ENCODE measurements at places on chromosomes 2 and 18.

GRCh38 chr2:43019536-43020183 is 206.7 kb downstream of the ZFP36L2 start:
- DNase-seq = no peak

GRCh38 chr2:43226955-43227829 is 786 bp upstream of the ZFP36L2 start:
- peak; percentile 77 for DNase-seq

GRCh38 chr2:235747786-235748091 is 253.9 kb downstream of the AGAP1 start:
- DNase-seq = peak; percentile 68

GRCh38 chr2:24739354-24740025 is 53.7 kb downstream of the PTRHD1 start:
- DNase-seq = no peak

GRCh38 chr18:50848991-50849390 is 29.2 kb upstream of the MRO start:
- no peak for DNase-seq

DNA sequence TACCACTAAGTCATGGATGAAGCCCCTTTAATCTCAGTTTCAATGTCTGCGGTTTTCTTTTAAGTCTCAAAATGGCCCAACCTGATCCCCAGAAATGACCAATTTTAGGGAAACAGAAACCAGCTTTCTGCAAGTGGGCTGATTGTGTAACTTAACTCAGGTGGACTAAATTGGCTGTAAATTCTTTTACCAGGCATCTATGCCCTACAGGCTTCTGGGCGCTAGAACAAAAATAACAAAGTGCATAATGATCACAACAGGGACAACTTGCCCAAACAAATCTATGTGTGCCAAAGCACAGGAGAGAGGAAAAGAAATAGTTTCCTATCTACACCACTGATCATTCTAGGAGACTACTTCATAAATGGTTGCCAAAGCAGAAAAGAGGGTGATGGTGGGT is 112.3 kb upstream of the SETBP1 start:
- no peak for DNase-seq

- DNase-seq = no peak
Observed at GRCh38 chr2:55954306-55955035, 30.9 kb upstream of the EFEMP1 start.

DNA sequence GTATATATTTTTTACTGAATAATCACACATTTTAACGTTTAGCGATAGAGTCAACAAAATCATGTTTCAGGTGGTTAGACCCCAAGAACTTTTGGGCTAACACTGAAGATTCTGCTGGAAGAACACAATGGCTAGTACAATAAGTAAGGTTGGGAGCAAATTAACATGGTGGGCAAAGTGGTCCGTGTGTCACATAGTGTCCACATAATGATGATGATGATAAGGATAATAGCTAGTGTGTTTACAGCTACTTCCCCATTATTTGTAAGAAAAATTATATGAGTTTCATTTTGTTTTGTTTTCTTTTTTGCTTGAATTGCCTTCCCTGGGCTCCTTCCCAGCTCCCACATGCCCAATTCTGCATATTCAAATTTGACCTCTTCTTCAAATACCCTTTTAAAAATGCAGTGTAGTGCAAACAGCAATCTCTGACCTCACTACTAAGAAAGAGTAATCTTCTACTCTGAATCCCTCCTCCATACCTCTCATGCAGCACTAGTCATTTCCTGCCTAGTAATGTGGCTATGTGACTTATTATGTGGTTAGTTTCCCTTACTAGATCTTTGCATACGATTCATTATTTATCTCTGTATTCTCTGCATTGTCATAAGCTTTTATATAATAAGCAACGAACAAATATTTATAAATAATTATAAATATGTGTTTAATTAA is 16.9 kb upstream of the VPS54 start:
- DNase-seq = no peak

GRCh38 chr2:122182616-122183355 is 427.3 kb downstream of the TSN start:
- DNase-seq = no peak

DNA sequence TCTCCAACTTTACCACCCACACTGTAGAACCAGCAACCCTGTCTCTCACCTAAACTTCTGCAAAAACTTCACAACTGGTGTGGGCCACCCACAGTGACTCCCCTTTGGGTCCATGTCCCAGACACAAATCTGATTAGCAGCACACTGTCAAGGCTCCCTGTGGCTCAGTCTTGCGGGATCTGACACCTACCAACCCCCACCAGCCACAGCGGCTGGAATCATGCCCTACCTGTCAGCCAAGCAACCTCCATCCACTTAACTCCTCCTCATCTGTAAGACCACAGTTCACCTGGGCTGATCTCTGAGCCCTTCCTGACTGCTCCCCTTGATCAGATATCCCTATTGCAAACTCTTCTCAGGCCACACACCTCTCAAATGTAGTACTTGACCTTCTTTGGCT is 14.6 kb downstream of the TCF4 start:
- no peak for DNase-seq

DNA sequence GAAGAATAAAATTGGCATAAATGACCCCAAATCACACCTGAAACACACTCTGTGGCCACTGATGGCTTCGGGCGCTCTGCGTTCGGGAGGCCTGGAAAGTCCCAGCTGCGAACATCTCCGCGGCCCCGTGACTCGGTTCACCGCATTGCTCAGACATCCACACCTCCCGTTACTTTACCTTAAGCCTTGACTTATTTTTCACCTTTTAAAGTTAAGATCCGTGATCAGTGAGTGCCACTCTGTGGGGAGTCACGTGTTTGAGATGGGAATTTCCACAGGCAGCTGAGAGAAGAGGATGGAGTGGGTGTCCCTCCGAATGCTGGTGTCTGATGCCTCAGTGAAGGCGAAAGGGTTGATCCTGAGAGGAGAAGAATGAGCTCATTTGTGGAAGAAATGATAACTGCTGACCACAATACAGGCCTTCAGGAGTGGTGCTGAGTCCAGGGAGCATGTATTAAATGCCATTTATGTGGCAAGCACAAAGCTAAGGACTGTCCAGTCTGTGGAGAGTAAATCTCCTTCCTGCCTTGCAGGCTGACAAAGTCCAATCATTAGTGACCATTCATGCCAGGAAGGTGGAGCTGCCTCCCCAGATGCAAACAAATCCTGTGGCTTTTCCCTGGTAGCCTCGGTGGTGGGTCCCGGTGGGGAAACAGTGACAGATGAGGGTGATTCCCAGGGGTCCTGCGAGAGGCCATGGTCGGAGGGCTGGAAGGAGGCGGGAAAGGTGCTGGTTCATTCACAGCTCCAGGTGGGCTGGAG is 168.8 kb downstream of the RTP5 start:
- no peak for DNase-seq

DNA sequence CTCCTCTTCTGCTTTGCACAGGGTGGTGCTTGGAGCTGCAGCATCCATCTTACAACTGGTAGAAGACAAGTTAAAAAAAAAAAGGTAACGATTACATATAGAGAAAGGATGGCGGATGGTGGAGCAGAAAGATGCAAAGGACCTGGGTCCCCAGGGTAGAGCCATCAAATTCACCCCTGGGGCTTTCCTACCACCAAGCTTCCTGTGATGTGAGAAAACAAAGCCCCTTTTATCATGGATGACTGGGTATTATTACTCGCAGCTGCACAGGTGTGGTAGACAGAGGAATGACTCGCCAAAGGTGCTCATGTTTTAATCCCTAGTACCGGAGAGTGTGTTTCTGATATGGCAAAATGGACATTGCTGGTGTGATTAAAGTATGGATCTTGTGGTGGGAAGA is 1.3 kb upstream of the ACOXL start:
- no peak for DNase-seq

DNA sequence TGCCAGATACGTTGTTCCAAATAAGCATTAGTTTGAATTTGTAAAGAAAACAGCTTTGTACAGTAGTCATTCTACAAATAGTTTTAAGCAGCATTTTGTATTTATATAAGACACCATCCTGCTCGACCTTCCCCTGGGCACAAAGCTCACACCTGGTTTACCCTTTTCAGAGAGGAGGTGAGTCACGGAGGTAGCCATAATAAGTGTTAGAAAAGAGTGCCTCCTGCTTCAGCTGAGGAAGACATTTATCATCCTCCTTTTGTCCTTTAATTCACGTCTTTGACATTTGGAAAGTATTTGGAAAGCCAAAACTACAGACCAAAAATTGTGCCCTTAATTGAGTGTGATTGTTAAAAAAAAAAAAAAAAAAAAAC is 6.8 kb downstream of the RAB12 start:
- DNase-seq = no peak

- no peak for DNase-seq
Observed at GRCh38 chr2:17517481-17518211, 594 bp downstream of the RAD51AP2 start.

GRCh38 chr2:240155745-240156390 is 15.4 kb upstream of the OTOS start:
- no peak for DNase-seq

DNA sequence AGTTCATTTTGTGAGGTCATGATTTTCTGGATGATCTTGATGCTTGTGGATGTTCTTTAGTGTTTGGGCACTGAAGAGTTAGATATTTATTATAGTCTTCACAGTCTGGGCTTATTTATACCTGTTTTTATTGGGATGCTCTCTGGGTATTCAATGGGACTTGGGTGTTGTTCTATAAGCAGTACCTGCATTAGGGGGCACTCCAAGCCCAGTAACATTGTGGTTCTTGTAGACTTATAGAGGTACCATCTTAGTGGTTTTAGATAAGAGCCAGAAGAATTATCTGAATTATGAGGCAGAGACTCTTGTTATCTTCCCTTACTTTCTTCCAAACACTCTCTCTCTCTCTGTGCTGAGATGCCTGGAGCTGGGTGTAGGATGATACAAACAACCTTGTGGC is 470.0 kb downstream of the PIK3C3 start:
- no peak for DNase-seq

- DNase-seq = no peak
Observed at GRCh38 chr2:166382448-166382847, 6.7 kb upstream of the SCN9A start.

- DNase-seq = no peak
Observed at GRCh38 chr2:55107436-55107835, 57.2 kb upstream of the RTN4 start.

- no peak for DNase-seq
Observed at GRCh38 chr2:219133976-219134375, 26.6 kb downstream of the NHEJ1 start.

DNA sequence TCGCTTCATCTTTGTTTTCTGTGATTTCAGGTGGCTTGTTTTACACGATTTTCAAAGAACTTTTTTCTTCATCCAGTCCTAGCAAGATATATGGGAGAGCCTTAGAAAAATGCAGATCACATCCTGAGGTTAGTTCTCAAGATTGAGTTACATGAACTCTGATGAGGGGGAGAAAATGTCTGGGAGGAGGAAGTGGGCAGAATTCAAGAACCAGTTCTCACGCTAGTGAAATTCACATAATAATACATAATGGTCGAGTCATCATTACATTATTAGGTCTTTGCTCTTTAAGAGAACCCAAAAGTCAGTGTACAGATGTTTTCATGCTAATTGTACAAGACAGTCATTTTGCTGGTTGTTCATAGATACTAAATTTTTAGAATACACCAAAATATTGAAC is 7.0 kb downstream of the TIMM21 start:
- no peak for DNase-seq

GRCh38 chr2:71100195-71100964 is 29.6 kb downstream of the MCEE start:
- DNase-seq = no peak

GRCh38 chr18:56391931-56392590 is 246.3 kb downstream of the TXNL1 start:
- DNase-seq = peak; percentile 15

DNA sequence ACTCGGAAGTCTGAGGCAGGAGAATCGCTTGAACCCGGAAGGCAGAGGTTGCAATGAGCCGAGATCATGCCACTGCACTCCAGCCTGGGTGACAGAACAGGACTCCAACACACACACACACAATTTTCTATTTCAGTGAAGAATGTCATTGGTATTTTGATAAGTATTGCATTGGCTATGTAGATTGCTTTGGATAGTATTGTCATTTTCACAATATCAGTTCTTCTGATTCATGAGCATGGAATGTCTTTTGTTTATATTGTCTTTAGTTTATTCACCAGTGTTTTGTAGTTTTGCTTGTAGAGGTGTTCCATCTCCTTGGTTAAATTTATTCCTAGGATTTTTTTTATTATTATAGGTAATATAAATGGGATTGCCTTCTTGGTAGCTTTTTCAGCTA is 693.4 kb upstream of the SYT4 start:
- no peak for DNase-seq

- DNase-seq = no peak
Observed at GRCh38 chr2:71702971-71703898, 249.9 kb downstream of the DYSF start.

GRCh38 chr2:163467251-163467630 is 268.6 kb downstream of the FIGN start:
- DNase-seq = no peak

- DNase-seq = no peak
Observed at GRCh38 chr18:58813105-58813504, 51.6 kb upstream of the ZNF532 start.

- no peak for DNase-seq
Observed at GRCh38 chr2:138698428-138698827, 81.8 kb downstream of the NXPH2 start.

GRCh38 chr2:149901231-149901859 is 313.8 kb upstream of the MMADHC start:
- no peak for DNase-seq

DNA sequence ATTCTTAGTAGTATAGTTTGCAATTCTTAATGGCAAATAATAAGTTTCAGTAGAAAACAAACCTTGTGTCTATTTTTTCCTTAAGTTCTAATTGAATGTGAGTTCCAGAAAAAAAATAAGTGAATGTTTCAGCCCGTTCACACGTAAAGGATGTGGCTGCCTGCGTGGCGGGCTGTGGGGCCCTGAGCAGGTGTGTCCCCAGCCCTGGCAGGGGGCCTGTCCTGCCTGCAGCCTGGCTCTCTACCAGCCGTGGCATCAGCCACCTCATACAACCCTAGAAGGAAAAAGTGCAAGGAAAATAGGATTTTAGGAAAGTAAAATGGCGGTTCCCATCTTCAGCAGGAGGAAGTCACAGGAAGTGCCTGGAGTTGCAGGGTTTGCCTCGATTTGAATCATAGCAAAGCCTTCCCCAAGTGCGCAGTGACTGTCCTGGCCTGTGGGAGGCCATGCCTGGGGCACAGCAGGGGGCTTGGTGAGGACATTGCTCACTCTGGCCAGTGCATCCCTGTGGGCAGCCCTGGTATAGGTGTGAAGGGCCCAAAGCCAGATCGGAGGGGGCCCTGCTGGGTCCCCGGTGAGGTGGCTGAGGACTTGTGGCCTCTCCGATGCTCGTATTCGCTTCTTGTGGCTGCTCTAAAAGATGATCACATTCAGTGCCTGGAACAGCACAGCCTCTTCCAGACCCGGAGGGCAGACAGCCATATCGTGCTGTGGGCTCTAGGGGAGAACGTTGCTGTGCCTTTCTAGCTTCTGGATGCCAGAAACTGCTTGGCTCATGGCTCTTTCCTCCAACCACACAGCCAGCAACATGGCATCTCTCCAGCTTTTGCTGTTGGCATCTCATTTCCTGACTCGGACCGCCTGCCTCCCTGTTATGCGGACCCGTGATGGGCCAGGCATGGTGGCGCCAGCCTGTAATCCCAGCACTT is 12.6 kb downstream of the DTYMK start:
- no peak for DNase-seq

Measured in LNCaP clone FGC (cell line).